Mesenteric fat pad (tissue), 1 donor: ENCODE measurements at places on chromosomes 13 and 19. TPM values are rescaled to one million over a fixed set of nuclear protein-coding genes. Genes with fewer than 3 reads are reported as not detected.

- no peak for DNase-seq
Measured at GRCh38 chr13:110684388-110685056, 21.4 kb downstream of the CARS2 start.

- DNase-seq, result no peak
Measured at GRCh38 chr13:106049171-106049570, 486.3 kb downstream of the EFNB2 start.

DNA sequence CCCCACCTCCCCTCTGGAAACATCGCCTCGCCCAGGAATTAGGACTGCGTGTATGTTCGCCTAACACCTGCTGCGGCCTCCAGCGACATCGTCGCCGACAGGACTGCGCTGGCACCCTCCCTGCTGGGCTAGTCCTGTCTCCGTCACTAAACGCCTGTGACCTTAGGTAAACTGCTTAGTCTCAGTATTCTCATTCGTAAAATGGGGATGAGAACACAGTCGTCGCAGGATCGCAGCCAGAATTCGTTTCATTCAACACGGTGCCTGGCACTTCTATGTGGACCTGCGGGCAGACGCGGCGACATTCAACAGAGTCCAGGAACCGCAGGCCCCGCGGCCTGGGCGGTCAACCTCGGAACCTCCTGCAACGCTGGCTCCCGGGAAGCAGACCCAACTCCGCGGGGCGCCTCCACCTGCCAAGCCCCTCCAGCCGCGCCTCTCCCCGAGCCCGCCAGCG lies 485 bp downstream of the CRYL1 start:
- DNase-seq, result no peak

- DNase-seq, result no peak
Measured at GRCh38 chr19:55473225-55474012, 3.0 kb upstream of the ZNF628 start.

GRCh38 chr13:76965759-76966421 lies 17.6 kb downstream of the ACOD1 start:
- no peak for DNase-seq

GRCh38 chr13:30453727-30454126 lies 12.0 kb downstream of the HMGB1 start:
- no peak for DNase-seq

DNA sequence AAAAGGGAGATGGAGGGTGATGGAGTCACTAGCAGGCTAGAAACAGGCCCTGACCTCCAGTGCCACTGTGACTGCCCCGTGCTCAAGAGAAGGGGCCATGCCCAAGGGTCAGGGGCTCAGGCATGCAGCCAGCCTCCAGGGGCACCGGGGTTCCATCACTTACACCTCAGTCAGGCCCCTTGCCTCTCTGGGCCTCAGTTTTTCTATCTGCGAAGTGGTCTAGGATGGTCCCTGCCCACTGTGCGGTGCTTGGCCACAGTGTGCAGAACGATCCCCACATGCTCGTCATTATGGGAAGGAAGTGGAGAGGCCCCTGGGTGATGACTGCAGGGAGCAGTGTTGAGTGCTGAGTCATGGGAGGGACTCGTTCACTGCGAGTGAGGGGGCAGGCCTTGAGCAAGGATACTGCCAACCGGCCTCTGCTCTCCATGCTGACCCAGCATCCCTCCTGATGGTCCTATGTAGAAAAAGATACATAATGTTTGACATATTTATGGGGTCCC lies 23.1 kb downstream of the TMED1 start:
- no peak for DNase-seq

- peak; percentile 75 for DNase-seq
Measured at GRCh38 chr19:33813391-33814101, 16.9 kb downstream of the KCTD15 start.

DNA sequence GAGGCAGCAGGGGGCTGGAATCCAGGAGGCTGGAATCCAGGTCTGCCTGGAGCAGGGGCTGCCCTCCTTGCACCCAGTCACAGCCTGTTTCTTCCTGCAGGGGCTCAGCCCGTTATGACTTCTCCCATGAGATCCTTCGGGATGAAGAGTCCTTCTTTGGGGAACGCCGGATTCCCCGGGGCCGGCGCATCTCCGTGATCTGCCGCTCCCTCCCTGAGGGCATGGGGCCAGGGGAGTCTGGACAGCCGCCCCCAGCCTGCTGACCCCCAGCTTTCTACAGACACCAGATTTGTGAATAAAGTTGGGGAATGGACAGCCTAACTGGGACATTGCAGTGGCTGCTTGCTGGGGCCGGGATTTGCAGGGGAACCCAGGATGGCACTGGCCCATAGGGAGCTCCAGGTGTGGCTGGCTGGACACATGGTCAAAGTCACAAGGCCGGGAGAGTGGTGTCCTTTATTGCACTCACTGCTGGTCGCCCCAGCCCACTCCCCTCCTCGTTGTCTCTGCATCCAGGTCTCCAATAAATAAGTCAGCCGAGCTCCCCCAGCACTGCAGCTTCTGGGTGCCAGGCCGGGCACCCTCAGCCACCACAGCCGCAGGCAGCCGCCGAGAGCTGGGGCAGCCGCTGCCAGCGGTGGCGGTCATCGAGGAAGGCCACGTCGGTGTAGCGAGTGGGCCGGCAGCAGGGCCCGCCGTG lies 872 bp downstream of the PSPN start:
- DNase-seq, result no peak

DNA sequence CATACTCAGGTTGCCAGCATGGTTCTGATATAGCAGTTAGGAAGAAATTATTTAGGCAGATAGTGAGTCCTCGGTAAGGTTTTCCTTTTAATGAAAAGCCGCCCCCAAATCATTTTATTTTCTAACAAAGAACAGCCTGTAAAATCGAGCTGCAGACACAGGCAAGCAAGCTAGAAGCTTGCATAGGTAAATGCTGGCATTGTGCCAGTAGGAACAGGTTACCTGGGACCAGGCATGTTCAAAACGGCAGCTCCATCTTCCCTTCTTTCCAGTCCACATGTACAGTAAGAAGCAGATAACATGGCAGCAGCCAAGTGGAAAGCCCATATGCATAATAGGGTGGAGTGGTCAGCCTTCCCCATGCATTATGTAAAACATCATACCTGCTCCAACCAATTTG lies 71.1 kb downstream of the UGGT2 start:
- DNase-seq, result no peak

DNA sequence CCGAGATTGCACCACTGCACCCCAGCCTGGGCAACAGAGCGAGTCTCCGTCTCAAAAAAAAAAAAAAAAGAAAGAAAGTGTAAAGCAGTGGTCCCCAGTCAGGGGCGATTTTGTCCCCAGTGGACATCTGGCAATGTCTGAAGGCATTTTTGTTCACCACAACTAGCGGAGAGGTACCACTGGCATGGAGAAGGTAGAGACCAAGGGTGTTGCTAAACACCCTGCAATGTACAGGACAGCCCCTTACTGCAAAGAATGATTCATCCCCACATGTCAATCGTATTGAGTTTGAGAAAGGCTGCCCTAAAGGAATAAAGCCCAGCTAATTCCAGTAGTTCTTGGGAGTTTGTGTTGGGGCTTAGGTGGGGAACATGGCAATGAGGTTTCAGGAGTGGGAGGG lies 38.7 kb downstream of the CYP4F2 start:
- DNase-seq, result no peak

- DNase-seq, result no peak
Measured at GRCh38 chr13:78602561-78603239, 652 bp downstream of the POU4F1 start.

- DNase-seq, result no peak
Measured at GRCh38 chr13:33931397-33932311, 113.7 kb downstream of the RFC3 start.

DNA sequence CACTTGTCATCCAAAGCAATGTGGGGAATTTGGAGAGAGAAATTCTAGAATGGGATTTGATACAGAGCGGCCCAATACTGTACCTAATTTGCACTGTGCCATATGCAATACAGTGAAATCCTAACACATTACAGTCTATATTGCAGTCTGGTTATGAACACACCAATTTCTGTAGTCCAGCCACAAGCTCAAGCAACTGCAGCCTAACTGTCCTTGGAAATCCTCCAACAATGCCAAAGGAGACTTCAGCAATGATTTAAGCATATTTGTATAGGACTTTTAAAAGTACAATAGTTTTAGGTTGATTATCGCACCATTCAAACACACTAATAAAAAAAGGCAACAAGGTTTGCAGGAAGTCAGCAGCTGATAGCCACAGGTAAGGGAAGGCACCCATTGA lies 17.3 kb downstream of the DIAPH3 start:
- DNase-seq, result no peak

DNA sequence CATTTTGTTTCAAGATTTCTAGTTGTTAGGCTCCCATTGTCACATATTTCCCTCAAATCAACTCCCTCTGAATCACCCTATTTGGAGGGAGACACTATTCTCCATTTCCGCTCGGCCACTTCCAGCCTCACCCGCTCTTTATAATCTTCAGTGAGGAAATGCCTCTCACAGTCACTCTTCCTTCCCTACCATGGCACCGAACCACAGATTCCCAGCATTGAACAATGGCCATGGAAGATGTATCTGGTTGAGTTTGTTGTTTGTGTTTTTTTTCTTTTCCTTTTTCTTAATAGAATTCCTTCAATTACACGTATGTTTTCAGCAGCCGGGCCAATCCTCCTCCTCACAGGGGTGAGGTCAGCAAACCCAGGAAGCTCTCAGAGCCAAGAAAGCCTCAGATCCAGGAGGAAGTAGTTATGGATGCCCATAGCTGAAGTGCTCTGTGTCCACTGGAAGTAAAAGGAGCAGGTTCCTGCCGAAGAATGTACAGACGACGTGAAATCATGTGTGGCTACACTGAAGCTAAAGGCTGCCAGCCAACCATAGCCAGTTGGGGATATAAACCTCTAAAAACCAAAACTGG lies 472.1 kb downstream of the FOXO1 start:
- no peak for DNase-seq

DNA sequence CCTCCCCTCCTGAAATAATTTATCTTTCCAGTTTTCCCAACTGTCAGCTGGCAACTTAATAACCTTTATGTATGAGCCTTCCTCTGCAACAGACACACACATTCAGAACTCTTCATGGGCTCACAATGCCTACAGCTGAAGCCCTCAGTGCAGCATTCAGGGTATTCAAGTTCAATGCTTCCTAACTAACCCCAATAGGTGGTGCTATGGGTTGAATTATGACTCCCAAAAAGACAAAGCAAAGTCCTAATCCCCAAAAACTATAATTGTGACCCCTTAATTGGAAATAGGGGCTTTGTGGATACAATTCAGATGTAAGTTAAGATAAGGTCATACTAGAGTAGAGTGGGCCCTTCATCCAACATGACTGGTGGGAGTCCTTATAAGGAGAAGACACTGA lies 202.2 kb downstream of the SUCLA2 start:
- DNase-seq, result no peak

GRCh38 chr13:77898097-77898496 lies 20.5 kb downstream of the EDNRB start:
- no peak for DNase-seq

DNA sequence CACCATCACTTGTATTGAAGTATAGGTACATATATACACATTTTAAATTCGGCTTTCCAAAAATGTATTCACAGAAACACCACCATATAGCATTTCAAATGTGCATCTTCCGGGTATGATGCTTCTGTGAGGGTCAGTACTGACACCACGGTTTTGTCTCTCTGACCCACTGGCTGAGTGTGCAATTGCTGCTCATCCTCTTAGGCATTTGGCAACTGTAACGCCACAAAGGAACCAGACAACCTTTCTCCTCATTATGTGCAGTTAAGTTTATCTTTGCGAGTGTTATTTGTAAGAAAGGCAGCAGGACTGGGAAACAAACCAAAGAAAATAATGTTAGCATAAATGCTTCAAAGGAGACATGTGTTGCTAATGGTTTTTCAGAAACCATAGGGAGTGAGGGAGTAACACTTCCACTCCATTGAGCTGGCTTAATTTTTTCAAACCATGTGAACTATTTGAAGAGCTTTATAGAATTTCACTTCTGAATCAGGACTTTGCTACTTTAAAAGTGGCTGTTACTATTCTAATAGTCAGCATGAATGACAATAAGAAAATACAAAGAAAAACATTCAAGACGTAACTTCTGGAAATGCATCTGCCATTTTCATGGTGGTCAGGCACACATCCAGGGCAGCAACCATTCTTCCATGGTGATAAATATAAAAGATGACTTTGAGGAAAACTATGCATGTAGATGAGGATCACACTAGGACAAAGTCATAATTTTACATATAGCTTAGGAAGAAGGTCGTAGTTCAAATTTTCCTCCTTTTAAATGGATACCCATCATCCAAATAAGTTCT lies 423.3 kb downstream of the MZT1 start:
- DNase-seq, result no peak

DNA sequence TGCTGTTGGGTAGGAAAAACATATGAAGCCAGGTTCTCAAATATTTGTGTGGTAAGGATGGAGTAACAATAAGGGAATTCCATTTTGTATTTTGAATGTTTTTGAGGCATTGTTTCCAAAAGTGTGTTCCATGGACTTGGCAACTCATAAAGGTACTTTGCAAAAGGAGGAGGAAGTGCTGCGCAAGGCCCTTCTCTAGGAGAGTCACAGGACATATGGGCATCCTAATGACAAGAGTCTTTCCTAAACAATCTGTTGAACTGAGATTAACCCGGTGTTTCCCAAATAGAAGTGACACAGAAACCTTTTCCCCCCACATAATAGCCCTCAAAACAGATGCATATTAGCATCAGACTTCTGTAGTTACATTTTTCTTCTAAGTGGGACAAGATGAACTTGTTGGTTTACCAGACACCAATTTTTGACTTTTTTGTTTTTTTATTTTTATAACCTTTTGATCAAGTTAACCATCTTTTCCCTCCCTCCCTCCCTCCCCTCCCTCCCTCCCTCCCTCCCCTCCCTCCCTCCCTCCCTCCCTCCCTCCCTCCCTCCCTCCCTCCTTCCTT lies 209.3 kb downstream of the PCCA start:
- DNase-seq, result no peak

GRCh38 chr19:35828692-35829301 lies 16.2 kb upstream of the PRODH2 start:
- no peak for DNase-seq

DNA sequence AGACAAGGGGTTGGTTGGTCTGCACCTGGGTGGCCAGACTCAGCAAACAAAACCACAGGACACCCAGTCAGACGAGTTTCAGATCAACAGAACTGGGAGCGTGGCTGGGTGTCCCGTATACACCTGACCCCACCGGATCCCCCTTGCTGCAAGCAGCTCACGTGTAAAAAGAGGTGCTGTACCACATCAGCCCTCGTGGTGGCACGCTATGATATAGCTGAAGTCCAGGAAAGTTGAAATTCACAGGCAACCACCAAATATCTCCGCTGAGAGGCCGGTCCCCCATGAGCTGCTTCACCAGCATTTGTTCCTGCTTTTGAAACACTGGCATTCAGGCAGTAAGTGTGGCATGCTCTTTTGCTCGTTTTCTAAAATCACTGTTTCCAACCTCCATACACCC lies 92.3 kb downstream of the TUBA3C start:
- no peak for DNase-seq

The OR7A5 gene
- total RNA-seq, result not detected

The MUC16 gene
- 0.90 TPM for total RNA-seq

The IGFL3 gene
- total RNA-seq, result not detected

The HCN2 gene
- total RNA-seq, result 0.16 TPM

The PSG5 gene
- not detected for total RNA-seq

The NUP58 gene
- total RNA-seq, result 45.1 TPM

The DENND1C gene
- 4.5 TPM for total RNA-seq

The WDR62 gene
- 0.32 TPM for total RNA-seq

The HRC gene
- 1.3 TPM for total RNA-seq

The SIGLEC12 gene
- 1.9 TPM for total RNA-seq

The ZNF709 gene
- 2.3 TPM for total RNA-seq

The EFNB2 gene
- total RNA-seq, result 21.6 TPM

The KLHL1 gene
- not detected for total RNA-seq

The ZNF177 gene
- 0.48 TPM for total RNA-seq

The TRPM4 gene
- 17.0 TPM for total RNA-seq

The SELENOV gene
- total RNA-seq, result not detected
